ENCODE measurements at places on chromosomes 2 and 18.

- no peak for DNase-seq
These were observed 12.3 kb upstream of the TFCP2L1 start for GRCh38 chr2:121297217-121297830.

- DNase-seq = no peak
These were observed 16.7 kb upstream of the LYPD6B start for GRCh38 chr2:149021761-149022160.

- DNase-seq = no peak
These were observed 784.6 kb upstream of the ZEB2 start for GRCh38 chr2:145304501-145304900.

GRCh38 chr2:72003796-72004195 lies 143.9 kb downstream of the CYP26B1 start:
- no peak for DNase-seq

- no peak for DNase-seq
These were observed 1.4 kb upstream of the ACTG2 start for GRCh38 chr2:73891276-73891901.

DNA sequence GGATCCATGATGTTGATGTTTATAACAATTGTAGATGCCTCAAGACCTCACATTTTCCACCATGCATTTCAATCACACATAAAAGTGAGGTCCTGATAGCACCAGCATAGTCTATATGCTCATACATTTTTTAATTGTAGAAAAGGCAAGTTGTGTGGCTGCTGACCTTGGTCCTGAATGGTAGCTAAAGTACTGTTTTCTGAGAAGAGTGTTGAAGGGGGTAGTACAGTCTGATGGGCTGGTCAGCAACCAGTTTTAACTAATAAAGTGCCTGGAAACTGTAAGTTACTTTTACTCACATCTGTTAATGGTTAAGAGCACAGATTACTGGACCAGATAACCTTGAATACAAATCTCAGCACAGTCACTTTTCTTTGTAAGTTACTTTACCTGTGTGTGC lies 15.9 kb downstream of the ZNF638 start:
- DNase-seq = no peak

DNA sequence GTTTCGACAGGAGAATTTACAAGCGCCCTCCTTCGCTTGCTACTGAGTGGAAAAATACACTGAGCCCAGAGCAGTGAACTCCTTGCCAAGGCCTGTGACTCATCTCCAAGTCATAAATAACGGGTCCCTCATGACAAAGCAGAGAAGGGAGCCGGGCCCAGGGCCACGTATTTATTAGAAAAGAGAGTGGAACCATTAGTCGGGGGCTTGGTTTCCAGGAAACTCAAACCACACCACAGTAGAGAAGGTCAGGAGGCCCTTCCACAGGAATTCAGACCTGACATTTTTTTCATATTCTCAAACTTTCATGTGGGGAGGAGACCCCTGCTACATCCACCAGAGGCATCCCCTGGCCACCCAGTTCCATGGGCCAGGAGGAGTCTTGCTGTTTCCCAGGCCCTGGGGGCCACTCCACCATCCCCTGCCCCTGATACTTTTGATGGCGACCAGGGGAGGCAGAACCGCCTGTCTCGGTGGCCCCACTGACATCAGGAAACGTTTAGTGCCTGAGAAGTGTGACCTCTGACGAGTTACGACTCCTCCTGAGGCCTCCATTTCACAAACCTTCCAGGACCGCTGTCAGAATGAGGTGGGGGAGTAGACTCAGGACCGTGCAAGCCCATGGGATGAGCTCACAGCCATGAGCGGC lies 289.7 kb downstream of the DYSF start:
- no peak for DNase-seq

DNA sequence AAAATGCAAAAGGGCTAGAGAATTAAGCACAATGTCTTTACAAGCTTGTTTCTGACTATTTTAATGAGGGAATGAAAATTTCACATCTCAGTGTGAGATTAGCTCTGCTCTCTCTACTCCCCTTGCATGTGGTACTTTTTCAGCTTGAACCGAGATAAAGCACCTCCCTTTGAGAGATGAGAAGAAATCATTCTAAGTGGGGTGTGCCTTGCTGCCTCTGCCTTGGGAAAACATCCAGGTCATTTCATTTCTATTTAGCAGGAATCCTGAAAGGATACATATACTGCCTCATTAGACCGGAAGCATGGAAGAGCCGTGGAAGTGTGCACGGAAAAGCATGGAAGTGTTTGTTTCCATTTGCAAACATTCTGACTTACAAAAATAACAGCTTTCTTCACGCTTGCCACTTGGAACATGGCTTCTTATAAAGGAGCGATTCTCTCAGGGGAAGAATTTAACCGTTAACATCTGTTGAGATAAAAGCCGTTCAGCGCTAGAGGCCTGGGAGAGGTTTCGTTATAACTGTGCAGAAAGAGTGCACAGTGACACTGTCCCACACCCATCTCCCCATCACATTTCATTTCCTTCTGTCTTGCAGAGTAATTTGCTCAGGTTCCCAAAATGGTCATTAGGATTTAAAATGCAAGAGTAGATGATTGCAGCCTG lies 16.7 kb downstream of the NOSTRIN start:
- no peak for DNase-seq

- no peak for DNase-seq
These were observed 281.1 kb downstream of the GALR1 start for GRCh38 chr18:77530732-77531131.

DNA sequence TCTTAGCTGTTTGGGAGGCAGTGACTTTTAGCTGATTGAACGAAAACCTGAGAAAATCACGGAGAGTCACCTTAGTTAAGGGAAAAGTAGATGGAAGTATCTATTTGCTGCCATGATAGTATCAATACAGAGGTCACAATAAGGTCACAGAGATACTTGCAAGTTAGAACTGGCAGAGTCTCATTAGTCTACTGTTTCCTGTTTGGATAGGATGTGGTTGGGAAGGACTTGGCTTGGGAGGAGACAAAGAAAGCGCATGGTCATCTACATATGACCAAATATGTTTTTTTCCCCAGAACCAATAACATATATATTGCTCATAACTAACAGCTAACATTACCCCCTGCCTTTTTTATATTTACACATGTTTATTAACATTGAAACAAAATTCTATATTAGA lies 78.4 kb upstream of the AQP4 start:
- no peak for DNase-seq

DNA sequence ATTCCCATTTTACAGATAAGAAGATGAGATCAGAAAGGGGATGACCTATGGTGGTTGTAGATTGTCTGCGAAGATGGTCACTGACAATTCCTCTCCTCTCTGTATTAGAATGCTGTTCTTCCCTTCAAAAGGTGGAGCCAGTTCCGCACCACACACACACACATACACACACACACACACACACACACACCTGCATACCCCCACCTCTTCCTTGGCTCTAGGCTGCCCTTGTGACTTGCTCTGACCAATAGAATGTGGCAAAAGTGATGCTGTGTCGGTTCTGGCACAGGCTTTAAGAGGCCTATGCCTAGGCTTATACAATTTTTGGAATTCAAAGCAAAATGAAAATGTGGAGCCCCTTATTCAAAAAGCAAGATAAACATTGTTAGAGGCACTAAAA lies 88.0 kb downstream of the ZFP36L2 start:
- no peak for DNase-seq

DNA sequence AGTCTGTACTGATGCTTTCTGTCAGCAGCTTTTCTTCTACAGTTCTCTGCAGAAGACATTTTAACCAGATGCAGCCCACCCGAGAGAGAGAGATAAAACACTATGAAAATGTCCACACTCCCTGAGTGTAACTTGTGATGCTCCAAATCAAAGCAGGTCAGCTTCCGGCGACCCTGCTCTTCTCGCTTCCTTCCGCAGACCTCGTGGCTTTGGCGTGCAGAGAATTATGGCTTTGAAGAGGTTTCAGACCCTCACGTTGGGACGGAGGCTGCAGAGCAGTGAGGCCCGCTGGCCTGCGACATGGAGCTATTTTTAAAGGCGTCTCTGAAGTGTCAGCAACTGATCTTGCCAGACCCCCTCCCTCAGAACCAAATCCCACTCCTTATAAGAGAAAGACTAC lies 41.8 kb downstream of the TMEM163 start:
- DNase-seq = no peak
